ENCODE measurements at places on chromosomes 3 and 15.

DNA sequence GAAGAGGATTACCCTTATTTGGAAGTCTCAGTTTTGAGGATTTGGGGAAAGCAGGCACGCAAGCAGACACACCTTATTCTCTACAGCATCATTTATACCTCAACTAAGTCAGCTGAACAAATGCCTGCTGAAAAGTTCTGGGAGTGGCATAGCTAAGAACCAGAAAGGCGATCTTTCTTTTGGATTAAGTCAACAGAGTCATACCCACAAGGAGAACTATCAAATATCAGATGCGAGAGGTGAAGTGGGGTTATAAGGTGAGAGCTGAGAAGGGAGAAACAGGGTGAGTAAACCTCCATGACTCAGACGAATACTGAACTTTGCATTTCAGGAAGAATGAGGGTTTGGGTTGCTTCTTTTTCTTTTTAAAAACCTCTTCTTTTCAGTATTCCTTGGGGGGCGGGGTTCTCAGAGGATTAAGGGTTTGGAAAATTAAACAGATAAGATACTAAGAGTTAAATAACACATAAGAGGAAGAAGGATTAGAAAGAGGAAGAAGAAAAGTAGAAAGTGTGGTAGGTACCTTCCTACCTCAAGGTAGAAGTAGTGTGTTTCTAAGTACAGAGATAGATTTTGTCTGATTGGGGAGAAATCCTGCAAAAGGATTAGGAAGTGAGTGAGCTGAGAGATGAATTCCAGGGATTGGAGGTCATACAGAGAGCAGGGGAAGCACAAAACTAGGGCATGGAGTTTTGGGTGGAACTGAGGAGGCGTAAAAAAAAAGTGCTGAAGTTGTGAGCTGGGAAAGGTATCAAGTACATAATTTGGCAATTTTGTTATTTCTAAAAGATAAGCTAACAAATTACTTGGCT is 41.3 kb upstream of the ICE2 start:
- no peak for DNase-seq

- peak; percentile 86 for DNase-seq
These were observed 3.9 kb upstream of the TLE3 start for GRCh38 chr15:70101459-70102113.

DNA sequence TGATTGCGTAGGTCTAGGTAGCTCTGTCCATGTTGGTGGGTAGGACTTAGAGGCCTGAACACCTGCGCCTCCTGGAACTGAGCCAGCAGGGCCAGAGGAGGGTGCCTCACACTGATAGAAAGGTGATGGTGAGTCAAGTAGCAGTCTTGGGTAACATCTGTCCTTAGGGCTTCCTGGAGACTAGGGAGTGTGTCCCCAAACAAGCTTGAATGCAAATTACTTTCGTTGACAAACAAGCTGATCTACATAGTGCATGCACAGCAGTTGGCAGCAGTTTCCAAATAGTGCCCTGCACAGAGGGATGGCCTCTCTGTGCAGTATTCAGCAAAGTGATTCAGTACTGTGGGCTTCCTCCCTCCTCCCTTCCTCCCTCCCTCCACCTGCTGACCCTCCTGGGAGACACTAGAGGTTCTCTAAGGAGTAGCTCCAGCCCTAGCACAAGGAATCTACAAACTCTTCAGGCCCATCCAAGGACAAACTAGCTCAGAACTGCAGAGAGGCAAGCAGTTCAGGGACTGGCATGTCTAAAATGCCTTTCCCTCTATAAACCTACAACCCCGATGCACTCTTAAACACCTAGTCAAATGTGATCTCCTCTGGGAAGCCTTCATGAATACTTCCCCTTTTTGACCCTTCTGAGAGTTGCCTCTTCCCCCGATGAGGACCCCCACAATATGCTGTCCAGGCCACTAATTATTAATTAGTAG is 61.0 kb downstream of the TLE3 start:
- DNase-seq, result peak; percentile 78

DNA sequence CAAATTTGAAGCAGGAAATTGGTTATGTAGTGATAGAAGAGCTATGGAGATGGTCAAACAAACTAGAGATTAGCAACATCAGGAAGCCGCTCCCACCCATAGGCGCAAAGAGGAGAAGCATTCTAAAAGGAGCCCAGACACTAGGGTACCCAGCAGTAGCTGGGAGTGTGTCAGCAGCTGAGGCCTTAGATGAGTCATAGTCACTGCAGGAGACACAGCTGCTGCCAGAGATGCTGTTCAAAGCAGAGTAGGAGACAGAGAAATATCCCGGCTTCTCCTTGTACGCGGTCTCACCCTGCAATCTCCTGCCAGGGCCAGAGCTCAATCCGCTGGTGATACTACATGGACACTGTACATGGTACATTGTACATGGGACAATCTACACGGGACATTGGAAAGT is 61.9 kb downstream of the VGLL3 start:
- DNase-seq, result no peak

DNA sequence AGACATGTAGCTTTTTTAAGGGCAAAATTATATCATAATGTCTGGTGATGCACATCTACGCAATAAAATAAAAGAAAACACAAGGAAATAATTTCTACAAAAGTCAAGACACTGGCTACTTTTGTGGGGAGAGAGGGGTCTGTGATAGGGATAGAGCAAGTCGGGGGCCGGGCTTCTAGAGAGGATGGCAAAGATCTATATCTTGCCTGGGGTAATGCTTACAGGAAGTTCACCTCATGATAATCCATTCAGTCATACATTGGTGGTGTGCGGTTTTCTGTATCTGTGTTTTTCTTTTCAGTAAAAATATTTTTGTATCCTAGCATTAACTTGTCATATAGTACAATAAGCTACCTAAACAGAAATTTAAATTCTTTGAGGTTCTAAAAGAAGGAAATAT is 178.8 kb downstream of the ARRDC4 start:
- no peak for DNase-seq

DNA sequence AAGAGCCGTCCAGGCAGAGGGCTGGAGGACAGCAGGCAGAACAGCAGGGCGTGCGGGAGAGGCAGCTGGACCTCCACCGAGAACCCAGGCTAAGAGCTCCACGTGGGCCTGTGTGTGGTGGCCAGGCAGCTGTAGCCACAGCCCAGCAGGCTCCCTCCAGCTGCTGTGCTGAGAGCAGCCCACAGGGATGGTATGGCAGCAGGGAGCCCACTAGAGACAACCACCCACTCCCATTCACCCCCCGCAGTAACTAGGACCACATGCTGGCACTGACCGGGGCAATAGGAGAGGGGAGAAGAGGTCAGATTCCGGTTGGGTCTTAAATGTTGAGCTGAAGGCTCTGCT is 25.6 kb upstream of the MUSTN1 start:
- no peak for DNase-seq

DNA sequence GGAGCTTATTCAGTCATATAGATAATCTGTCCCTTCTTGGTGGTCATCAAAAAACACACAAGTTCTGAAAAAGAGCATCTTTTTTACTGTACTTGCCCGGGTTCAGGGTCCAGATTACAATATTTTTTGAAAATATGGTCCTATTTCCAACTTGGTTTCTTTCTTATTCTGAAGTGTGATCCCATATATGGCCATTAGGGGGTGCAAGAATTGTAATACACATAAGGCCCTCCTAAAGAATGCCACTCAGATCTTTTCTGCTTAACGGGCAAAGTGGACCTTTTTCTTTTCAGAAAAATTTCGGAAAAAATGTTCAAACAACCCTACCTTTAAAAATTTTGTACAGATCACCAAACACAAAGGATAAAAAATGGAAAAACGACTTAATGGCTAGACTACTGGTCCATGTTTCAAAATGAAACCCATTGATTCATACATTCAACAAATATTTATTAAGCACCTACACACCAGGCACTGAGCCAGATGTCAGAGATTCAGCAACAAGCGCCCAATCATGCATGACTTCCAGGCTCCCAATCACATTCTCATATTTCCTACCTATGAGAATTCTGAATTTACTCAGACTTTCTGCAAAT is 102.0 kb upstream of the MYRIP start:
- no peak for DNase-seq

- no peak for DNase-seq
These were observed 92.0 kb downstream of the FAM43A start for GRCh38 chr3:194777729-194778128.

GRCh38 chr3:37661615-37662306 is 199.9 kb upstream of the CTDSPL start:
- DNase-seq, result no peak
